ENCODE measurements at places on chromosomes 6 and 20.

GRCh38 chr6:131451321-131452144 lies 121.5 kb upstream of the ARG1 start:
- no peaks in the 10 kb centered on the region for H3K36me3 ChIP-seq
- no peak overlapping the region for H3K27ac ChIP-seq
- no peaks in the 10 kb centered on the region for H3K27me3 ChIP-seq
- peaks cover 2% of the 10 kb centered on the region for H3K4me1 ChIP-seq

DNA sequence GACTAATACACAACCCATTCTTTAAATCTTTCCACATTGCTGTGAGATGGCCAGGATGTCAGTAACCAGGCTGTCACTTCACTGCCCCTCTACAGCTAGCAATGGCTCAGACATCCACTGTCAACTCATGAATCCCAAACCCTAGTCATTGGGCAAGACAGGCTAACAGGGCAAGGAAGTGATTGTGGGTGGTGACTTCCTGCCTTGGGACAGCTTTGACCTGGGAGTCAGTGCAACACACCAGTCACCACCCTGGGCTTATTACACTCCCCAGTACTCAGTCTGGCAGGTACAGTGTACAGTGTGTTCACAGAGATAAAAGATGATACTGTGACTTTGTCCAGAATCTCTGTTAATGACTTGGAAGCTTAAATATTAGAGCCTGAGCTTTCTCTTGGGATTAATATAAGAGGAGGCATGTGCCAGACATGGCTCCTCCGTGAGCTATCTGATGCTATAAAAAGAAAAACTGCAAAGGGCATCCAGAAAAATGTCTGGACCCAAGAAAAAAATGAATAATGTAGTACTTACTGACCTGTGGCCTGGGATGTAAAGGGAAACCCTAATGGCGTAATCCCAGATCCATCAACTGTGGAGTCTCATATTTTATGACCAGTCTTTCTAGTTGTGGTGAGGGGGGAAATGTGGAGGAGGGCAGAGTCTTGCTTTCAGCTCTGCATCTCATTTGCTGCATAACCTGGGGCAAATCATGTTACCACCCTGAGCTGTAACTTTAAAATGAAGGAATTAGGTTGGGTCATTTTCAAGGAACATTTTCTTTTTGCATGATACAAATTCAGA lies 244.4 kb downstream of the SLC24A3 start:
- H3K36me3 ChIP-seq: no peaks in the 10 kb centered on the region
- DNase-seq: no peak
- H3K27me3 ChIP-seq: no peaks in the 10 kb centered on the region

DNA sequence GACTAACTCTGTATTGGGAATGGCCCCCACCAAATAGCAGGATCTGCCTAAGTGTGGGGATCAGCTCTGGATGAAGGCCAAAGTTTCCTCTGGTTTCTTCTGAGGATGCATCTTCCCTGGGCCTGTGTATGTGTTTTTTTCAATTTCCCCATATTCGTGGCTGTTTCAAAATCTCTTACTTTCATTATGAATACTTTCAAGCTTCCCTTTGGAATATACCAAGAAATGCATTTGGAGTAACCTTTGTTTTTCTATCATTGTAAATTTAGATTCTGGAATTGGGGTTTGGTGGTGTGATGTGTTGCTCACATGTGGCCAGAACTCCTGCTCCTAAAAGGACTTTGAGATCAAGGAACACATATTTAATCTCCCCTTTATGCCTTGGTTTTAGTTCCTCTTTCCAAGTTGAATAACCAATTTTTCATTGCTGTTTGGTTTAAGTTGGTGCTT lies 8.4 kb downstream of the ENTPD6 start:
- H3K4me3 ChIP-seq: no peak overlapping the region
- no peaks in the 10 kb centered on the region for H3K4me1 ChIP-seq
- peaks cover 3% of the 10 kb centered on the region for H3K36me3 ChIP-seq
- H3K27me3 ChIP-seq: no peaks in the 10 kb centered on the region

DNA sequence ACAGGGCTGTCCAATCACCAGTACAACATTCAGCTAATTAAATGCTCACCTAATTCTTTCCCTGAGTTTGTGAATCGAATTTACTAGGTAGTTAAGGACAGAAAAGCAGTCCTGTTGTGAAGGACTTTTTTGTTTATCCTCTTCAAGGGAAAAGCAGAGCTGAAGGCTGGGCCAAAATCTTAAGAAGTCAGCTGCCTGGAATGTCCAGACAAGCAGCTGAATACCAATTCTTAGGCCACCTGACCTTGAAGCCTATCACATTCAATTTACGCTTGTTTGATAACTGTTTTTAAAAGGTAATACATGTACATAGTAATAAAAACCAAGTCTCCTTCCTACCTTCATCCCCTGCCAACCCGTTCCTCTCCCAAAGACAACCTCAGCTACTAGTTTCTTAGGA lies 56.4 kb downstream of the UQCC1 start:
- no peak overlapping the region for H3K27ac ChIP-seq
- H3K4me3 ChIP-seq: no peak overlapping the region
- no peak for DNase-seq
- peaks cover 23% of the 10 kb centered on the region for H3K36me3 ChIP-seq

DNA sequence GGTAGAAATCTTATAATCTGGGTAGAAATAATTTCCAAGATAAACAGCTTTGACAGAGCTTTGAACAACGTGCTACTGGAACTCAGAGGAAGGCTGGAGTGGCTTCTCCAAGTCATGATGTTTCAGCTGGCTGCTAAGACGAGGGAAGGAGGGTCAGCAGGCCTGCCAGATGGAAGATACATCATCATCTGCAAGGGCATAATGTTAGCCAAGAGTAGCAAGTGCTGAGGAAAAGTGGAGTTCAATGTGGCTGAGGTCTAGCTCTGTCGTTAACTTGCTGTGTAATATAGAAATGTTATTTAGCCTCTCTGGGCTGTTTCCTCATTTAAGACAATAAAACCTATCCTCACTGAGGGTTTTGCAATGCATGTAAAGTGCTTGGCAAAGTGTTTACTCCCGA lies 35.1 kb downstream of the RGS17 start:
- H3K4me3 ChIP-seq: no peak overlapping the region
- H3K27ac ChIP-seq: no peak overlapping the region
- H3K36me3 ChIP-seq: no peaks in the 10 kb centered on the region
- no peaks in the 10 kb centered on the region for H3K27me3 ChIP-seq
